Mesothelial cell of epicardium (in vitro differentiated cells): ENCODE measurements at places on chromosomes 1 and 21.

DNA sequence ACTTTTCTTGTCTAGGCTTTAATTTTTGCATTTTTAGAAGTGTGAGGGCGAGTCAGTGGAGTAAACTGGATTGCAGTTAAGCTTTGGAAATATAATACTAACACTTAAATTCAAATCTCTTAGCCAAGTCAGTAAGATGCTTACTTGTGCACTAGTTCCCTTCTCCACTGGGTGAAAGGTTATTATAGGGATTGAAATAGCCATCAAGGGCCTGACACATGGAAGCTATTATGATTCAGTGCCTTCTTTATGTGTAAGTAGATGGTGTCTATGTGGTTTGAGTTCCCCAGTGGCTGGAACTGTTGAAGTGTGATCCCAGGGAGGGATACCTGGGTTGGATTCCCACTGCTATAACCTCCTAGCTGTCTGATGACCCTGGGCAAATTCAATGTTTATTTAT lies 24.7 kb upstream of the DMRTA2 start:
- no peak for DNase-seq

- no peak for DNase-seq
Observed at GRCh38 chr1:228986093-228986904, 251.0 kb downstream of the RHOU start.

GRCh38 chr1:24694380-24694843 lies 50.8 kb upstream of the CLIC4 start:
- no peak for DNase-seq

GRCh38 chr1:31669786-31670592 lies 25.3 kb upstream of the PEF1 start:
- DNase-seq, result no peak

- peak; percentile 52 for DNase-seq
Observed at GRCh38 chr1:176374967-176375569, 87.9 kb upstream of the PAPPA2 start.

DNA sequence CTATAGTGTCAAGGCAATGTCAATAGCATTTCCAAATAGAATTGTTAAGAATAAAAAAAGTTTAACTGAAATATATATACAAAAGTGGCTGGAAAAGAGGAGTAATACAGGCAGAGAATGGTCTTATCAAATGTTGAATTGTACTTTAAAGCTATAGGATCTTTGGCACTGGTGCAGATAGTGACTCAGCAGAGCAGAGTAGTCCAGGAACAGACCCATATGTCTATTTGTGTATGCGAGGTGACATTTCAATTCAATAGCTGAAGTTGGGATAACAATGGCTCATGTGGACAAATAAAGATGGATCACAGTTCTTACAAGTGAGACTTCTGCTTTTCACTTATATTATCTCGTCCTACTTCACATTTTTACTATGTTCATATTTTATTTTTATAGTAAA lies 543.0 kb upstream of the B3GALT2 start:
- DNase-seq, result no peak

DNA sequence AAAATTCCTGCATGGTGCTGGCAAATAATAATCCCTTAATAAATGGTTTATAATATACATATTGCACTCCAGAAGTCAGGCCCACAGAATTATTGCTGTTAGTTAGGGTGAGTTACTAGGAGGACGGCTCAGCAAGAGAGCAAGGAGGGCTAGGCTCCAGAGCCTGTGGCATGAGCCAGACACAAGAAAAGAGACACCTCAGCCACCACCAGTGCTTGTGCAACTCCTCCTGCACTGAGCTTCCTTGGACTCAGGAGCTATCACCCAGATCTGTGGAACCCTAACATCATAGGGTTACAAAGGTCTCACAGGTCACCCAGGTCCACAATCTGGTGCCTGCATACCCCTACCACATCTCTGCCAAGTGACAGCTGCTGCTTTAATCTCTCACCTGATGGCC lies 12.8 kb upstream of the LRRC8D start:
- no peak for DNase-seq

DNA sequence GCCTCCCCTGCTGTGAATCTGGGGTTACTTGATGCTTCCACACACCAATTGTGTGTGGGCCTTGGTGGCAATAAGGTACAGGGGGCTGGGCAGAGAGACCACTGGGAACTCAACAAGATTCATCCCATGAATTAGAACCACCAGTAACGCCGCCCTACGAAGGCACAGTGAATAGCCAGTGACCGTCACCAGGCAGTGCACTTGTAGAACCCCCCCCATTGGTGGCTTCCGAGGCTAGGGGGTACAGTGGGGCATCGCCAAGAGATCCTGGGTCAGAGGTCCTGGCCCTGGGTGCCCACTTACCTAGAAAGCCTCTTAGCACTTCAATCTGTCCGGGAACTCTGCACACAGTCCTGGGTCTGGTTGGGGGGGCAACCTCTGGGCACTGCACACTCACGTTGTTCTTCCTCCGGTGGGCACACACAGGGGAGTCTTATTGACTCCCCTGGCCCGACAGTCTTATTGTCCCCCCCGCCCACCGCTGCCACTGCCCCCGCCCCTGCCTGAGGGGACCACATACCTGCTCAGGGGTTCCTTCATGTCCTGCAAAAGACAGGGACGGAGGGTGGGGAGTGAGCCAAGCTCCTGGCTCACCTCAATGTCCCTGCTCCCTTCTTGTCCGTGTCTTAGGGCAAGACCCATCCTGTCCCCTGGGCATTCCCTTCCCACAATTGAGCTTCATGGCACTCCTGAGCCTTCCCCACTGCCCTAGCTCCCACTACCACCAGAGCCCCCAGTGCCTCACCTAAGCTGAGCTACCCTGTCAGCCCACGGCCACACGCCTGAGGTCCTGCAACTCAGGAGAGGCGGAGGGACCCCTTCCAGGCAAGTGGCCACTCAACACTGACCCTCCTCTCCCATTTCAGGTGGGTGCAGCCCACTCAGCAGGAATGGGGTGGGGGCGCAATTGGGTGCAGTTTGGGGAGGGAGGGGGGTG lies 2.5 kb upstream of the TRIM11 start:
- DNase-seq, result no peak

GRCh38 chr1:21546122-21546825 lies 37.1 kb downstream of the ALPL start:
- DNase-seq, result no peak

DNA sequence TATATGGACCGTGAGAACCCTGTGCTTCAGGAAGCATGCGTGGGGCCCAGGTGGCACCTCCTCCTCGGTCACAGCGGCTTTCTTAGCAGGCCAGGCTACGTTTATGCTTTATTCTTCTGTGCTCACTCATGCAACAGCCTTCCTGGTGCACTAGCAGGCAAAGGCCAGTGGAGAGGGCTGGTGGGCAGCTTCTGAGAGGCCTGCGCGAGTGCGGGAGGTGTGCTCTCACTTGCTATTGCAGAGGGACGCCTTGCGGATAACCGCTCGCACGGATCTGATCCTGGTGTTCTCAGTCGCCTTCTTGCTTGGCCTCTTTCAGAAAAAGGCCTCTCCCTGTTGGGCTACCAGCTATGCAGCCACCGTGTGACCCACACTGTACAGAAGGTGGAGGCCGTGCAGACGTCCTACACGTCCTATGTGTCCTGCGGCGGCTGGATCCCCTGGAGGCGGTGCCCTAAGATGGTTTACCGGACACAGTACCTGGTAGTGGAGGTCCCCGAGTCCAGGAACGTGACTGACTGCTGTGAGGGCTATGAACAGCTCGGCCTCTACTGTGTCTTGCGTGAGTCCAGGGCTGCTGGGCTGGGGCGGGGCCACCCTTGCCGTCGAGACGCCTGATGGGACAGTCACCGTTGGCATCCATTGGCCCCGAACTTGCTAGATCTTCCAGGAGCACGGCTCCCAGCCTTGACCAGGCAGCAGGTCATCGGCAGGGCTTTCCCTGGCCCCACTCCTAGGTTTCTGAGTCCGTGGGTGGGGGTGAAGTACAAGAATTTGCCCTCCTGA lies 4.8 kb downstream of the UMODL1 start:
- DNase-seq, result no peak

DNA sequence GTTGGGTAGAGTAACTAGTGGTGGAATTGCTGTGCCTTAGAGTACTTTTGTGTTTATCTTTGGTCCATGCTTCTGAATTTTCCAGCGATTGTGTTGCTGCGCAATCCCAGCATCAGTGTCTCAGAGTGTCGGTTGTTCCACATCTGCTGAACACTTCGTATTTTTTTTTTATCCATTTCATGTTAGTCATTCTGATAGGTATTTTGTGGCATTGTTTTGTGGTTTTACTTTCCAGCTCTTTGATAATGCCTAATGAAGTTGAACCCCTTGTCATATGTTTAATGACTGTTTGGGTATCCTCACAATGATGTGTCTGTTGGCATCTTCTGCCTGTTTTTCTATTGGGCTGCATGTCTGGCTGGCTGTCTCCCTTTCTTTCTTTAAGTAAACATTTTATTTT lies 13.6 kb downstream of the TUFT1 start:
- DNase-seq, result no peak

- DNase-seq, result no peak
Observed at GRCh38 chr1:12506281-12507280, 111.4 kb downstream of the DHRS3 start.

DNA sequence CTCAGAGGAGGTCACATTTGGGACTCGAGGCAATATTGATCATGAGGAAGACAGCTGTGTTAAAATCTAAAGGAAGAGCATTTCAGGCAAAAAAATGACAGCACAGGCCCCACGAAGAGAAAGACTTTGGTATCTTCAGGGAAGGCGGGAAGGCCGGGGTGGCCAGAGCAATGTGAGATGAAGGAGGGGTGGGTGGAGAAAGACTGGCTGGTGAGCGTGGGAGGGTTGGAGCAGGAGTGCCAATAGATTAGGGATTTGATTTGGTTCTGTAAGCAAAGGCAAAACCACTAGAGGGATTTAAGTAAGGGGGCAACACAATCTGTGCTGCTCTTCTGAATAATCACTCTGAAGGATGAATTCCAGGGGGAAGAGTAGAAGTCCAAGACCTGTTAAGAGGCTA lies 48.0 kb upstream of the BCL9 start:
- DNase-seq, result no peak

GRCh38 chr1:221149111-221149510 lies 269.9 kb downstream of the HLX start:
- no peak for DNase-seq

GRCh38 chr21:45865106-45865835 lies 116.3 kb upstream of the COL6A1 start:
- DNase-seq, result peak; percentile 36

DNA sequence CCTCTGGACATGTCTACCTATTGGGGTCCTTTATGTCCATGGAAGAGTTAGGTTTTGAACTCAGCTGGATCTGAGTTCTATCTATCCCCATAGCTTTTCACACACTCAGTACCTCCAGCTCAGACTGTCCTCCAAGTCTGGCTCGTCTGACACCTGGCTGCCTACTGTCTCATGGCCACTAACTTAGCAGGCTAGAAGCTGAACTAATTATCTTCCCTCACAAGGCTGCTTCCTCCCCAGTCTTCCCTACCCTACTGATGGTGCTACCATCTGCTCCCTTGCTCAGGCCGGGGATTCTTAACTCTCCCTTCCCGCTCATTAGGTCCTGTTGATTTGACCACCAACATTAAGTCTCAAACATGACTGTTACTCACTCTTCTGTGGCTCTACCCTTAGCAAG lies 13.4 kb downstream of the VANGL2 start:
- no peak for DNase-seq

DNA sequence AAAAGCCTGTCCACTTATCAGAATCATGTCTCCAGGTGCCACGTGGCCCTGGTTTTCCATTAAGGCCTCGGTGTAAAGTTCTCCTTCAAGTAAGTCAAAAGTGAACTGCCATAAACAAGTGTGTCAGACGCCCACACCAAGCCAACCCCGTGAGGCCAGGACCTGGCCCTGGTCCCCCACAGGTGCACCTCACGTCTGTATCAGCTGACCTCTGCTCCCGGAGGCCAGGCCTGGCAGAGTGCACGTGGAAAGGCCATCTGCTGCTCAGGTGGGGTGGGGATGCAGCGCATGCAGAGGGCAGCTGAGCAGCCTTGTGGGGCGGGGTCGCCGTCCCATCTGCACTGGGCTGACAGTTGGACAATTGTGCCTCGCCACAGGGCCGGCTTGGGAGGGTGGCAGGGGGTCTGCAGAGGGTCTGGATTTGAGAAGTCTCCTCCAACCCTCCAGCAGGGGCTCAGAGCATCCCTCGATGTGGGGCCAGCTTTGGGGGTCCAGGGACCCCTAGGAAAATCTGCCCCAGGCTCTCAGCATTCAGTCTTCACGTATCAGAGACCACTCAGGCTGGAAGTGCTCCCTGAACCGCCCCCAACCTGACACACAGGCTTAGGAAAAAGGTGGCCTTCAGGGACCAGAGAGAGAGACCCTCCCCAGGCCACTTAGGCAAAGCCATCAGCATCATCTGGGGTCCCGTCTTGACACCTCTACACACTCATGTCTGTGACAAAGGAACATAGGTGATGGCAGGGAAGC lies 3.0 kb downstream of the SLC19A1 start:
- no peak for DNase-seq

- no peak for DNase-seq
Observed at GRCh38 chr1:162094271-162094670, 24.8 kb downstream of the NOS1AP start.

- no peak for DNase-seq
Observed at GRCh38 chr1:43958351-43959255, 11.2 kb upstream of the DPH2 start.

DNA sequence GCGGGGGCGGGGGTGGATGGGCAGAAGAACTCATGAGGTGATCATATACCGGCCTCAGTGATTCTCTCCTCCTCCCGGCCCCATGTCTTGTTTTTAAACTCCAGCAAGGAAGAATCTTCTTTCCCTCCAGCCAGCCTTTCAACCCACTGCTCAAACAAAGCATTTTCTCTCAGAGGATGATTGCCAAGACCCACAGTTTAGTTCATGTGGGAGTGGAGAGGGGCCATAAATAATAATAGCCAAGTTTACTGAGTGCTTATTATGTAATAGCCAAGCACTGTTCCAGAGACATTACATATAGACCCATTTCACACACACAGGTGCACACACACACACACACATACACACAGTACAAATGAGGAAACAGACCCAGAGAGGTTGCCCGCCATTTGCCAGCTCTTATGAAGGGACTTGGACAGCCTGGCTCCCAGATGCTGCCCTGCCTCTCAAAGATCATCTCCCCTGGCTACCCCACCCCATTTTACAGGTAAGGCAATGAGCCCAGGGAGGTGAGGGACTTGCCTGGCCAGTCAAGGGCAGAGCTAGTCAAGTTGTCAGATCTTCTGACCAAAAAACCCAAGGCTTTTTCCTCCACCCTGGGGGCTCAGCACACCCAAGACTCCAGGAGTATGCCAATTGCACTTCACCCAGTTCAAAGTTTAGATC lies 18.0 kb upstream of the BCAR3 start:
- DNase-seq, result no peak

GRCh38 chr1:158087320-158087927 lies 93.3 kb upstream of the CD1D start:
- DNase-seq, result peak; percentile 74
